ENCODE measurements at places on chromosomes 1 and 21. TPM values are rescaled to one million over a fixed set of nuclear protein-coding genes. Genes with fewer than 3 reads are reported as not detected.

DNA sequence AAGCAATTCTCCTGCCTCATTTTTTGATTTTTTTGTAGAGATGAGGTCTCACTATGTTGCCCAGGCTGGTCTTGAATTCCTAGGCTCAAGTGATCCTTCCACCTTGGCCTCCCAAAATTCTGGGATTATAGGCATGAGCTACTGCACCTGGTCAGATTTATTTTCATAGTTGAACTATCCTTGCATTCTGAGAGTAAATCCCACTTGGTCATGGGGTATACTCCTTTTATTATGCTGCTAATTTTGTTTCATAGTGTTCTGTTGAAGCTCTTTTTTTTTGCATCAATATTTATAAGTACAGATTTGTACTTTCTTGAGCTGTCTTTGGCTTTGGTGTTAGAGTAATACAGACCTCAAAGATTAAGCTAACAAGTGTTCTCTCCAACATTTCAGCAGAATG, 12.8 kb upstream of the CCSAP start:
- H3K4me3 ChIP-seq, result no peak overlapping the region
- H3K36me3 ChIP-seq, result no peaks in the 10 kb centered on the region
- H3K27ac ChIP-seq, result no peak overlapping the region

The ZNF593OS gene
- total RNA-seq, result not detected

- no peaks in the 10 kb centered on the region for H3K27me3 ChIP-seq
- no peak overlapping the region for H3K4me3 ChIP-seq
- DNase-seq, result no peak
- no peak overlapping the region for H3K27ac ChIP-seq
- peaks cover 5% of the 10 kb centered on the region for H3K36me3 ChIP-seq
Observed at GRCh38 chr1:12581179-12581578, 36.8 kb downstream of the DHRS3 start.

- peak; percentile 41 for DNase-seq
- no peaks in the 10 kb centered on the region for H3K27me3 ChIP-seq
- no peak overlapping the region for H3K27ac ChIP-seq
- no peak overlapping the region for H3K4me3 ChIP-seq
Observed at GRCh38 chr1:230772457-230773395, 25.5 kb downstream of the CAPN9 start.

GRCh38 chr21:42171091-42172053, 47.6 kb upstream of the ABCG1 start:
- DNase-seq, result peak; percentile 88
- H3K27ac ChIP-seq, result peak overlapping the region; percentile 82

The SHISA4 gene
- total RNA-seq, result 3.9 TPM

DNA sequence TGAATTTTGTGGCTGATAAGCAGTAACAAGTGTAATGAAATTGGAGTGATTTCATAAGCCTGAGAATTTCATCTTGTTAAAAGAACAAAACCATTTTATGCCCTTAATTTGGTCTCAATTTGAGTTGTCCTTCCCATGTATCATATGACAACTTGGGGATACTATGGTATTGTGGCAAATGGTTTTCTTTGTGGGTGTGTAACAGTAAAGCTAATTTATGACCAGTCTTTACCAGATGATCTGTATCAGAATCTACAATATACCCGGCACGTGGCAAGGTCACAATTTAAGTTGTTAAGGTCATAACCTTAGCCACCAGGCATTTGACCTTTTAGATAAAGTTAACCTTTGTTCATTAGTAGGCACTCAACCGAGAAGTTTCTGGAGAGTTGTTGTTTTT, 9.1 kb downstream of the NFIA start:
- no peak overlapping the region for H3K27ac ChIP-seq
- no peak overlapping the region for H3K4me3 ChIP-seq
- no peaks in the 10 kb centered on the region for H3K27me3 ChIP-seq

DNA sequence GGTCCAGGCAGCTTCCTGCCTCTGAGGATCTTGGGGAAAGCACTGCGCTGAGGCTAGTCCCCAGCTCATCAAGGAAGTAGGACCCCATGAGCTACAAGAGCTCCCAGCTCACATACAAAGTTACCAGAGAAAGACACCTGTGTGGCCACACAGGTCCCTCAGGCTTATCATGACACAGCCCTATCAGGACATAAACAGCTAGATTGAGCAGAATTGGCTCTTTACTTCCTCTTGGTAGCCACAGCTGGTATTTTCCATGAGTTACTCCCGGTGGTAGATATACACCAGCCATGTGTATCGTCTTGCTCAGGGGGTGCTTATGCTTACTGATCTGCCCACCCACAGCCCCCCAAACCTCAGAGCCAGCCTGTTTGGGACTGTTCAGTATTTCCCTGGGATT, 1.2 kb downstream of the LENEP start:
- H3K36me3 ChIP-seq, result no peaks in the 10 kb centered on the region
- no peaks in the 10 kb centered on the region for H3K27me3 ChIP-seq
- peaks cover 2% of the 10 kb centered on the region for H3K4me1 ChIP-seq
- H3K4me3 ChIP-seq, result no peak overlapping the region

DNA sequence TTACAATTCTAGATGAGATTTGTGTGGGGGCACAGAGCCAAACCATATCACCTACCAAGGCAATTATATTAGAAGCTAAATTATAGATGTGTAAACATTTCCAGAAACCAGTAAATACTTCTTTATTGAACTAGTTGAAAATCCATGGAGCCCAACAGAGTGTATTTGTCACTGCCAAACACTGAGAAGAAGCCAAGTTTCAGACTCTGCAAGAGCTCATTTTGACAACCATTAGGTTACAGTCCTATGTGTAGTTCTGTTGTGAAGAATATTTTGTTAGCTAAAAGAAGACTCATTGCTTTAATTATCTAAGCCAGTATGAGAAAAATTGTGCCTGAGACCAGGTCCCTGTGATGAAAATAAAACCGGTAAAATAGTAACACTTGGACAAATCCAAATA, 358.9 kb upstream of the SGIP1 start:
- H3K4me3 ChIP-seq, result no peak overlapping the region
- DNase-seq, result no peak

- no peak overlapping the region for H3K4me3 ChIP-seq
- H3K4me1 ChIP-seq, result no peaks in the 10 kb centered on the region
- H3K27ac ChIP-seq, result no peak overlapping the region
- H3K36me3 ChIP-seq, result no peaks in the 10 kb centered on the region
- no peaks in the 10 kb centered on the region for H3K27me3 ChIP-seq
- DNase-seq, result no peak
Observed at GRCh38 chr1:218634212-218634611, 289.1 kb downstream of the TGFB2 start.

DNA sequence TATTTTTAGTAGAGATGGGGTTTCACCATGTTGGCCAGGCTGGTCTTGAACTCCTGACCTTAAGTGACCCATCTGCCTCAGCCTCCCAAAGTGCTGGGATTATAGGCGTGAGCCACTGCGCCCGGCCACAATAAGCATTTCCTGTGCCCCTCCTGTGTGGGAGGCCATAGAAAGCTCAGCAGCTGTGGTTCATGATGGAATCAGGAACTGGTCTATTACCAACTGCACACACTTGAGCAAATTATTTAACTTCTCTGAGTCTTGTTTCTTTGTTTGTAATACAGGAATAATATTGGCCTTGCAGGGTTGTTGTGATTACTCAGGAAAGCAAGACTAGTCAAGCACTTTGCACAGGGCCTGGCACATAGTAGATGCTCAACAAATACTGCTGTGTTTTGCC, 15.0 kb downstream of the RHBG start:
- no peak overlapping the region for H3K4me3 ChIP-seq
- H3K27ac ChIP-seq, result no peak overlapping the region
- H3K4me1 ChIP-seq, result no peaks in the 10 kb centered on the region
